Aorta (tissue), 5 donors: ENCODE measurements at places on chromosomes 3 and 15. TPM values are rescaled to one million over a fixed set of nuclear protein-coding genes. Genes with fewer than 3 reads are reported as not detected.

GRCh38 chr15:85361323-85361722, 19.1 kb upstream of the AKAP13 start:
- no peaks in the 10 kb centered on the region for H3K27me3 ChIP-seq
- no peaks in the 10 kb centered on the region for H3K36me3 ChIP-seq
- H3K4me1 ChIP-seq, result no peaks in the 10 kb centered on the region
- no peak for DNase-seq

DNA sequence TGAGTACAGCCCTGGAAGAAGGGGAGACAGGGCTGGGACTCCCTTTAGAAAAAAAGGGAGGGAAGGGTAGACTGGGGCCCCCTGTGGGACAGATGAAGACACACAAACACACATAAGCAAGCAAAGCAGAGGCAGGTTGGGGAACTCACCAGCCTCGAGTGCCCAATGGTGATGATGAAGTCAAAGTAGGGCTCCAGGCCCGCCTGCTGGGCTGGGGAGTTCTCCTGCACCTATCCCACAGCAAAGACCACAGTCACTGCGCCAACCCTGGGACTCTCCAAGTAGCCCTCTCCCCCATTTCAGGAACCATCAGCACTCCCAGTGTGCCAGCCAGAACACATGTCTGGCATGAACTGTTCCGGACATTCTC, 4.1 kb downstream of the GORASP1 start:
- no peak overlapping the region for H3K4me3 ChIP-seq
- H3K36me3 ChIP-seq, result peaks cover 6% of the 10 kb centered on the region
- DNase-seq, result no peak
- H3K27ac ChIP-seq, result no peak overlapping the region
- H3K27me3 ChIP-seq, result no peaks in the 10 kb centered on the region

GRCh38 chr3:29286478-29287240, 5.8 kb downstream of the RBMS3 start:
- H3K36me3 ChIP-seq, result no peaks in the 10 kb centered on the region
- no peaks in the 10 kb centered on the region for H3K27me3 ChIP-seq
- H3K27ac ChIP-seq, result no peak overlapping the region

GRCh38 chr15:40235201-40235885, 3.5 kb upstream of the PAK6 start:
- H3K36me3 ChIP-seq, result no peaks in the 10 kb centered on the region
- no peaks in the 10 kb centered on the region for H3K4me1 ChIP-seq
- no peaks in the 10 kb centered on the region for H3K27me3 ChIP-seq
- H3K4me3 ChIP-seq, result no peak overlapping the region
- H3K27ac ChIP-seq, result no peak overlapping the region

GRCh38 chr15:33094336-33094735, 100.2 kb downstream of the FMN1 start:
- H3K27me3 ChIP-seq, result peaks cover 1% of the 10 kb centered on the region
- DNase-seq, result no peak
- H3K36me3 ChIP-seq, result no peaks in the 10 kb centered on the region
- H3K4me1 ChIP-seq, result no peaks in the 10 kb centered on the region
- H3K4me3 ChIP-seq, result no peak overlapping the region

- no peaks in the 10 kb centered on the region for H3K4me1 ChIP-seq
- no peak for DNase-seq
- H3K27me3 ChIP-seq, result no peaks in the 10 kb centered on the region
- no peak overlapping the region for H3K4me3 ChIP-seq
These were observed 3.8 kb downstream of the NRROS start for GRCh38 chr3:196643201-196643749.

- H3K27me3 ChIP-seq, result no peaks in the 10 kb centered on the region
- no peak for DNase-seq
- H3K4me3 ChIP-seq, result no peak overlapping the region
- H3K27ac ChIP-seq, result no peak overlapping the region
These were observed 408.5 kb downstream of the ERC2 start for GRCh38 chr3:56059731-56060130.

- H3K4me3 ChIP-seq, result no peak overlapping the region
- no peak overlapping the region for H3K27ac ChIP-seq
- no peaks in the 10 kb centered on the region for H3K4me1 ChIP-seq
- no peaks in the 10 kb centered on the region for H3K36me3 ChIP-seq
- DNase-seq, result no peak
These were observed 113.5 kb upstream of the ALCAM start for GRCh38 chr3:105253225-105253624.

DNA sequence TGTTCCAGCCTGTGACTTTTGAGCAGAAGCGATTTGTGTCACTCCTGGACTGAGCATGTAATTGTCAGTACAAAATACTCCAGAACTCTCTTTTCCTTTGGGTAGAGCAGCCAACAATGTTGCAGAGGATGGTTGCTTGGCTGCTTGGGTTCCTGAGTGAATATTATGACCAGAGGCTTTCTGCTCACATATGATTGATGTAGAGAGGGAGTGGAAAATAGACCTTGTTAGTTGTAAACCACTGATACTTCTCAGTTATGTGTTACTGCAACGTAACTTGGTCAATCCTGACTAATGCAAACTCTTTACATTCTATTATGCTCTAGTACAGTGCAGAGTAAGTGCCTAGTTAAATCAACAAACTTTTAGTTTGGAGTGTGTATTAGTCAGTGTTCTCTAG, 322.6 kb upstream of the KCNH8 start:
- no peak overlapping the region for H3K4me3 ChIP-seq
- no peaks in the 10 kb centered on the region for H3K27me3 ChIP-seq
- no peak overlapping the region for H3K27ac ChIP-seq
- no peaks in the 10 kb centered on the region for H3K4me1 ChIP-seq

DNA sequence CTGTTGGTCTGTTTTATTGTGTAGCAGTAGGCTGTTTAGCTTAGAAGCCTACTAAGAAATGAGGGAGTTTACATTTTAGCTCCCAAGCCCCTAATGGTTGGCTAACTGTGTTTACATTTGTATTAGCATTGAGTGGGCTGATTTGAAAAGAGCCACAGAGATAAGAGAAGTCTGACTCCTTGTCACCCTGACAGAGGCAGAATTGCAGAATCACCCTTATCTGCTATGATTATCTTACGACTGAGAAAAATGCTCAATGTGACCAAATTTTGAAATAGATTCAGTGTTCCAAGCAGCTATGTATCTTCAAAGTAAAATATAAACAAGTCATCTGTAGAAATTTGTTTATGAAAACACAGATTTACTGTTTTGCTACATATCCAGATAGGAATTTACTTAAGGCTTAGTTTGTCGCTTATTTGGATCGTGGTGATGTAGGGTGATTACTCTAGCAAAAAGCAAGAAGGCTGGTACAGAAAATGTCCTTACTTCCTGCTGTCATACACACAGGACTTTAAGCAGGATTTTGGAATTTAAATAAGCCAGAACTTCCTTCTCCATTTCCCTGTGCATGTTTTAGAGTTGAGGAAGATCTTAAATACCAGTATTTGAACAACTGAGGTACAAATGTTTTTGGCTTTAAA, 19.0 kb downstream of the SEMA6D start:
- DNase-seq, result no peak
- H3K27ac ChIP-seq, result no peak overlapping the region
- H3K4me1 ChIP-seq, result no peaks in the 10 kb centered on the region
- no peak overlapping the region for H3K4me3 ChIP-seq
- no peaks in the 10 kb centered on the region for H3K27me3 ChIP-seq

DNA sequence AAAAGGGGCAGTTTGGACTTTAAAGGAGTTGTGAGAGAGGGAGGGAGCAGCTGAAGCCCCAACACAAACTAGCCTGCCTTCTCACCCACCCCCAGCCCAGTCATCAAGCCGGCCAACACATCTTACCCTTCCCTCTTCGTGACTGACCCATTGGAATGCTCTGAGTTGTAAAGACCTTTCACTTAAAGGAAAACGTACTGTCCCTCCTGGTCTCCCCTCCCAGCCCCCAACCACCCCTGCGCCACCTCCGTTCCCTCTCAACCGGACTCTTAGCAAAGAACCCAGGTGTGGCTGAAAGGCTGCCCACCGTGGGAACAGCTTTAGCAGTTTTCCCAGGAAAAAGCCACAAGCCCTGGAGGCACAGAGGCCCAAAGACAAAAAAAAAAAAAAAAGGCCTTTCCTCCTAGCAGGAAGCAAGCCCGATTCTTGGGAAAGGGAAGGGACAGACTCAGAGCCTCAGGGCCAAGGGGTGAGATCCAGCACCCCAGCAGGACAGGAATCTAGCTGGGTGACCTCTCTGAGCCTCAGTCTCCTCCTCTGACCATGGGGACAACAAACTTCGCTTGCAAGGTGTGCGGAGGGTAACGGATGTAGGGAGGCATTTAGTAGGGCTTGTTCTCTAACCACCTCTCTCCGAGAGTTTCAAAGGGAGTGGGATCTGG, 2.4 kb downstream of the CYP11A1 start:
- H3K4me3 ChIP-seq, result no peak overlapping the region
- H3K27me3 ChIP-seq, result no peaks in the 10 kb centered on the region
- H3K36me3 ChIP-seq, result no peaks in the 10 kb centered on the region
- H3K4me1 ChIP-seq, result no peaks in the 10 kb centered on the region

The SPINK8 gene
- not detected for total RNA-seq
